ENCODE measurements at places on chromosomes 5 and 9.

DNA sequence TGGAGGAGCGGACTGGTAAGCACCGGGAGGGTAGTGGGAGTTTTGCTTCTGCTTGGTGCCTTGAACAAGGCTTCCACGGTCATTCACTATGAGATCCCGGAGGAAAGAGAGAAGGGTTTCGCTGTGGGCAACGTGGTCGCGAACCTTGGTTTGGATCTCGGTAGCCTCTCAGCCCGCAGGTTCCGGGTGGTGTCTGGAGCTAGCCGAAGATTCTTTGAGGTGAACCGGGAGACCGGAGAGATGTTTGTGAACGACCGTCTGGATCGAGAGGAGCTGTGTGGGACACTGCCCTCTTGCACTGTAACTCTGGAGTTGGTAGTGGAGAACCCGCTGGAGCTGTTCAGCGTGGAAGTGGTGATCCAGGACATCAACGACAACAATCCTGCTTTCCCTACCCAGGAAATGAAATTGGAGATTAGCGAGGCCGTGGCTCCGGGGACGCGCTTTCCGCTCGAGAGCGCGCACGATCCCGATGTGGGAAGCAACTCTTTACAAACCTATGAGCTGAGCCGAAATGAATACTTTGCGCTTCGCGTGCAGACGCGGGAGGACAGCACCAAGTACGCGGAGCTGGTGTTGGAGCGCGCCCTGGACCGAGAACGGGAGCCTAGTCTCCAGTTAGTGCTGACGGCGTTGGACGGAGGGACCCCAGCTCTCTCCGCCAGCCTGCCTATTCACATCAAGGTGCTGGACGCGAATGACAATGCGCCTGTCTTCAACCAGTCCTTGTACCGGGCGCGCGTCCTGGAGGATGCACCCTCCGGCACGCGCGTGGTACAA lies 556 bp downstream of the PCDHGC3 start:
- DNase-seq = peak; percentile 14

GRCh38 chr9:108297073-108297472 lies 558.7 kb downstream of the ACTL7B start:
- DNase-seq = no peak

GRCh38 chr9:129666575-129666974 lies 1.1 kb downstream of the PRRX2 start:
- DNase-seq = no peak

- DNase-seq = no peak
Measured at GRCh38 chr9:83458530-83458929, 79.7 kb downstream of the FRMD3 start.

GRCh38 chr5:76709762-76710161 lies 6.2 kb upstream of the F2R start:
- no peak for DNase-seq

- no peak for DNase-seq
Measured at GRCh38 chr9:69215774-69216485, 41.9 kb downstream of the TJP2 start.

DNA sequence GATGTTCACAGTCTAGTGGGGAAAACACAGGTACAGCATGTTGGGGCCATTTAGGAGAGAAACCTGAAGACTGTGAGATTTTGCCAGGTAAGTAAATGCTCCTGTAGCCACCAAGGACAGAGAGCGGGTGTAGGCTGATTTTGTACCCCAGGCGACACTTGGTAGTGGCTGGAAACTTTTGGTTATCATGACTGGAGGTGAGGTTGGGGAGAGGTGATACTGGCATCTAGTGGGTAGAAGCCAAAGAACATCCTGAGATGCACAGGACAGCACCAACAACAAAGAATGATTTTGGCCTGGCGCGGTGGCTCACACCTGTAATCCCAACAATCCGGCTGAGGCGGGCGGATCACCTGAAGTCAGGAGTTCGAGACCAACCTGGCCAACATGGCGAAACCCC lies 38.8 kb upstream of the PWWP2A start:
- DNase-seq = no peak

- no peak for DNase-seq
Measured at GRCh38 chr5:81389025-81389424, 4.9 kb downstream of the ACOT12 start.

GRCh38 chr9:87657893-87658292 lies 68.0 kb upstream of the CTSL start:
- DNase-seq = no peak

GRCh38 chr9:76153902-76154629 lies 240.2 kb downstream of the RFK start:
- peak; percentile 71 for DNase-seq

DNA sequence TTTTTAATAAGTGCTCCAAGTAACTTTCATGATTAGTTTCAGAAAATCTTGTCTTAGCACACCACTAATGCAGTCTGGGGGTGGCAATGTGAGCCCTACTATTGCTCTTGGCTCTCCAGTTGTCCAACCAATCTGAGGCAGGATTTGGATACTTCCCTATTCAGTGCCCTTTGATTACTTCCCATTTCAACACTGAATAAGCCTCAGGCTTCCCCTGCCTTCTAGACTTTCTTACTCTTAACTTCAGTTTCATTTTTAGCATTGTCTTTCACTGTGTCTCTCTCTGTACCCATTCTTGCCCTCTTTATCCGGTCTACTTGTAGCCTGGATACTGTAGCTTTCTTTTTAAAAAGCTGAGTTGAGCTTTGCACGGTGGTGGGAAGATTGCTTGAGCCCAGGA lies 186.1 kb downstream of the C9orf152 start:
- DNase-seq = no peak

DNA sequence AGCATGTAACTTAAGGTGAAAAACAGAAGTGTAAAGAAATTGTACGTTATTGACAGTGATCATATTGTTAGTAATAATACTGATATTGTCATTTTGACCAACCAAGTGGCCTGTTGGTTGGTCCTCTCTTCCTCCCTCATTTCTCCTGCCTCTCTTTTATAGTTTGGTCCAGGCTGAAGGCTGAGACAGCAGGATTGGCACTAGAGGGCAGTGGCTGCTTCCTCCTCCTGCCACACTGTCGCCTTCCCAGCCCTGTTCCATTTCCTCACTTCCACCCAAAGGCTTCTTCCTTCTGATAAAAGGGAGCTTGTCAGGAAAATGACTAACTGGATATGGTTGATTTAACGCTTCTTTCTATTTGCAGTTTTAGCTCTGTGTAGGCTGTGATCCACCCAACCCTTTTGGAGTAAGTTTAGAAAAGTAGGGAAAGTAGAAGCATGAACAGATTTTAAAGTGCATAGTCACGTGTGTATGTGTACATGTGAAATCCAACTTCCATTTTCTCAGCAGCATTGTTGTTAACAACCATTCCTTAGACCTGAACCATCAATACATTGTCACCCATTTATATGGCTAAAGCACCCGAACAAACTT lies 35.6 kb downstream of the PTCD2 start:
- DNase-seq = no peak

DNA sequence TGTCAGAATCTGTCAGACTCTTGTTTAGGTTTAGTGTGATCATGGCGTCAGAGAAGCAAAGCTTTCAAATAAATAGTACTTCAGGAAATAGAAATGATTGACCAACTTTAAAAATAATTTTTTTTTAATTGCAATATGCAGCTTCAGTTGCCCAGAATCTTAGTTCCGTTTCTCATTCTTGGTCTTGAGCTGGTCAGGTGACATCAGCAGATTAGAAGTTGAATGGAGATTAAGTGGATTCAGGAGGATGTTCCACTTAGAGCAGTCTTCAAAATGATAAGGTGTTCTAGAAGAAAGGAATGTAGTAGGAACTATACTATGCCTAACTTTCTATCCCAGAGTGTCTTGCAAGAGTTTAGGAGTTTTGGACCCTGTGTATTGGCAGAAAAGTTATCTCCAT lies 30.6 kb downstream of the OTULIN start:
- no peak for DNase-seq

DNA sequence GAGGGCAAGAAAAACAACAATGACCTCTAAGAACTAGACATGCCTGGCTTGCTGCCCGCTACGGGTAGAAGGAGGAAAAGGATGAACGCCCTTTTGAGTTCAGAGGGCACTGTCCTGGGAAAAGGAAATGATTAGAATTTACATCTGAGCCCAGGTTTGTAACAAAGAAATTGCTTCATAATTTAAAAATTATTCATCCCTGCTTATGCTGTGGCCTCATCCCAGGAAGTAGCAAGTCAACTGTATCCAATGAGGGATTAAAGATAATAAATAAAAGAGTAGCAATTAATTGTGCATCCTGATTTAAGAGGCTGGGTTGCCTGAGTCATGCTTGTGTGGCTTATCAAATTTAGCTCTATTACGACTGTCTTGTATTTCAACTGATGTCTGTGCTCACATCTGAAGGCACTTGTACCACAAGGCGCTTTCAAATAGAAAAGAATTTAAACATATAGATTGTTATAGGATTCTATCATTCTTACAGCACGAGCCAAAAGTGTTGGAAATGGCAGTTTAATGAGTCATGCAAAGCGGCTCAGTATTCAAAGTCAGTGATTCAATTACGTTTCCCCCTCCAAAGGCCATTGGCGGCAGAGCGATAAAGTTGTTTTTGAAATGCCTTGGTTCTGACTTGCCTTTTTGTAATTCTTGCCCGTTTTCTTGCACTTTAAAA lies 40.0 kb upstream of the DMRT1 start:
- DNase-seq = no peak

- no peak for DNase-seq
Measured at GRCh38 chr9:105510024-105510423, 47.9 kb upstream of the FKTN start.

DNA sequence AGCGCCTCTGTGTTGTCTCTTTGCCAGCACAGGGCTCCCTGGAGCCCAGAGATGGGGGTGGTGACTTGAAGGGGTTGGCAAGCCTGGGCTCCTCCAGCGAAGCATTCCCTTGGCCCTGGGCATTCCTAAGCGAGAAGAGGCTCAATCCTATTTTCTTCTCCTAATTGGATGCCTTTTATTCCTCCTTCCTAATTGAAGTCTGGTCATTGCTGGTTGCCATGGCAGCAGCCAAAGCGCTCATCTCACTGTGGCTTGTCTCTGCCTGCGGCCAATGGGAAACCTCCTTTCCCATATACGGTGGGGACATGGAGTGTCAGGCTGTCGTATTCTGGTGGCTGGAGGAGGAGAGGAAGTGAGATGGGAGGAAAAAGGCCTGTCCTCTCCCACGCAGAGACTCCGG lies 52.3 kb upstream of the RARS1 start:
- DNase-seq = no peak

DNA sequence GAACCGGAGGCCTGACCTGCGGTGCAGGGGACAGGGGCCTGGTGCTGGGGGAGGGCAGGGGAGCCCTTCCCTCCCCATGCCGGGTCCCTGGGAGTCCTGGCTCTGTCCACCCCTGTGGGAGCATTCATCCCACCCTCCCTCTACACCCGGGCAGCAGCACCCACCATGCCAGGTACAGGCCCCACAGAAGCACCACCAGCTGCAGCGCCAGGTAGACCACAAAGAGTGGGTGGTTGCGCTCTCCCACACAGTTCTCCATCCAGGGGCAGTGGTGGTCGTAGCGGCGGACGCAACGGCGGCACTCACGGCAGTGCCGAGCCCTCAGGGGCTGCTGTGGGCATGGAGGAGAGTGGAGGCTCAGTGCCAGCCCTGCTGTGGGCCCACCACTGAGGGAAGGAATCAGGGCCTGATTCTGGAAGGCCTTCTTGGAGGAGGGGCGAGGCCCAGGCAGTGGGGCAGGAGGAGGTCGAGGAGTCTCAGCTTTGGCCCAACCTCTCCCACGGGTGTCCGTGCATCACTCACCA lies 2.4 kb downstream of the ZDHHC12 start:
- DNase-seq = no peak

DNA sequence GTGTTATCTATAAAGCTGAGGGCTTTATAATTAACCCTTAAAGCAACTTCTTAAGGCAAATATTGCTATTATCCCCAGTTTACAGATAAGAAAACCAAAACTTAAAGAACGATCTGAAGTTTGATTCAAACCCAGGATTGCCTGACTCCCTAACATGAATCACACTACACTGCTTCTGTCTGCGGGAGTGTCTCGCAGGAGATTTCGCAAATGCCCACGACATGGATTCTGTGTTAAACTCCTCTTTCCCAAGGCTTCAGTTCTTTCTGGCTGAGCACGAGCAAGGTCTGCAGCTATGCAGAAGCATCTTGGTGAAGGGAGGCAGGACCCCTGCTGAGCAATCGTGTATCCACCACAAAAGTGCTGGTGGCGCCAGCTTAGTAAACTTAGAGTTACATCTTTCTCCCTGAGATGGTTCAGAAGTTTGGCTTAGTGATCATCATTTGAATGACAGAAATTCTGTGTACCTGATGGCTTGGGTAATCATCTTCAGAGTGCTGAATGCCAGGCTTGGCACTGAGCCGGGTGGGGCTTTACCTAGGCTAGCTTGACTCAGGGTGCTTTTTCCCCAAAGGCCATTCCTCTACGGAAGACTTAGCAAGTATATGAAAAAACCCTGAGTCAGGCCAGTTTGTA lies 81.4 kb upstream of the PIK3R1 start:
- no peak for DNase-seq

GRCh38 chr5:135136546-135136945 lies 102.5 kb upstream of the PITX1 start:
- DNase-seq = no peak

GRCh38 chr5:91885291-91886265 lies 502.5 kb upstream of the ARRDC3 start:
- no peak for DNase-seq

GRCh38 chr5:58670582-58670981 lies 87.7 kb downstream of the RAB3C start:
- no peak for DNase-seq

DNA sequence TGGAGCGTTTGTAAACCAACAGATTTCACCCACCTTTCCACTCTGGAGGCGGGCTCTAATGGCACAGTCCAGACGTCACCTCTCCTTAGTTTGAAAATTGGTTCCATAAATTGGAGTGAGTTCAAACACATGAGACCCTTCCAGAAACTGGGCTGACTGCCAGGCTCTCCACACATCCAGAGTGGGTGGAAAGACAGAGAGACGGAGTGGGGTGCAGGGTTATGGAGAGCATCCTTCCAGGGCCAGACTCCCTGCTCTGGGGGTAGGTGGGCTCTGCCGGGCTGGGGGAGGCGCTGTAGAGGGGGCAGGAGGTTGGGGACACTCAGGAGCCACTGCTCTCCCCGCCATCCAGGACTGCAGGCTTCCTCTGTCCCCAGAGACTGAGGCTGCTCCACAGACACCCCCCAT lies 104.7 kb upstream of the PHYKPL start:
- no peak for DNase-seq

DNA sequence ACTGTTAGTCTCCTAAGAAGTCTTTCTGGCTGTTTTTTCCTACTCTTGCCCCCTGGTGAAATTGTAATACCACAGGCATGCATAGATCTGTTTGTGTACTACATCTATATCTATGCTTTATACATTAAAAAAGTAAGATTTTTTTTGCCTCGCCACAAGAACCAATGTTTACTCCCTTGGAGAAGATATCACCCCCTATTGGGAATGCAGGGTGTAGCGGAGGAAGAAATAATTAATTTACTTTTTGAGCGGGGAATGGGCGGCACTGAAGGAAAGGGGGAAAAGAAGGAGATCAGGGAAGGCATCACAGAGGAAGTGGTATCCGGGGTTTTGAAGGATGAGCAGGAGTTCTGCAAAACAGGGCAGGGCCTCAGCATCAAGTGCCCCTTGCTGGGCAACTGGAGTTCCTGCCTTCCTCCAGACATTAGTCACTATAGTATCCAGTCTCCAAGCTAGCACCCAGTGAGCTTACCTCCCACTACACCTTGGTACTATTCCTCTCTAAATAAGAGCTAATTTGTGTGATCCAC lies 134.9 kb downstream of the GABBR2 start:
- no peak for DNase-seq

GRCh38 chr5:40093550-40093949 lies 586.2 kb upstream of the PTGER4 start:
- no peak for DNase-seq

GRCh38 chr9:134679616-134680392 lies 38.2 kb downstream of the COL5A1 start:
- no peak for DNase-seq

- peak; percentile 77 for DNase-seq
Measured at GRCh38 chr9:134299883-134300282, 26.4 kb upstream of the RXRA start.

GRCh38 chr9:111399772-111400563 lies 69.9 kb upstream of the OR2K2 start:
- DNase-seq = peak; percentile 7
